COLO829 (cell line): ENCODE measurements at places on chromosomes 1 and 21.

DNA sequence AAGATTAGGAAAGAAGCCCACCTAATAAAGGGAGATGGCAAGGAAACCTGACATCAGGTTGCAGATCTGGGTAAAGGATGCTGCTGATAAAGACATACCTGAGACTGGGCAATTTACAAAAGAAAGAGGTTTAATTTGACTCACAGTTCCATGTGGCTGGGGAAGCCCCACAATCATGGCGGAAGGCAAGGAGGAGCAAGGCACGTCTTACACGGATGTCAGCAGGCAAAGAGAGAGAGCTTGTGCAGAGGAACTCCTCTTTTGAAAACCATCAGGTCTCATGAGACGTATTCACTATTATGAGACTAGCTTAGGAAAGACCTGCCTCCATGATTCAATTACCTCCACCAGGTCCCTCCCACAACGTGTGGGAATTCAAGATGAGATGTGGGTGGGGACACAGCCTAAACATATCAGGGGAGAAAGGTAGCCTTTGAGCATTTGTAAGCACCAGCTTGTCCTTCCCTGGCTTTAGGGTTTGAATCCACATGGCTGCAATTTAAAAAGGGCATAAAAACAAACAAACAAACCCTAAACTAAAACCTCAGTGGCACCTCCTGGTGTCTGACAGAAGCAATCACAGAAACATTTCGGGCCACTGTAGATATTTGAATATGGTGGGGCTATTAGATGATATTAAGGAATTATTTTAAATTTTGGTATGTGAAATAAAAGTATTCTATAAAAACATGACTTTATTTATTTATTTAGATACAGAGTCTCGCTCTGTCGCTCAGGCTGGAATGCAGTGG, 33.1 kb downstream of the SLC2A7 start:
- no peak for DNase-seq

DNA sequence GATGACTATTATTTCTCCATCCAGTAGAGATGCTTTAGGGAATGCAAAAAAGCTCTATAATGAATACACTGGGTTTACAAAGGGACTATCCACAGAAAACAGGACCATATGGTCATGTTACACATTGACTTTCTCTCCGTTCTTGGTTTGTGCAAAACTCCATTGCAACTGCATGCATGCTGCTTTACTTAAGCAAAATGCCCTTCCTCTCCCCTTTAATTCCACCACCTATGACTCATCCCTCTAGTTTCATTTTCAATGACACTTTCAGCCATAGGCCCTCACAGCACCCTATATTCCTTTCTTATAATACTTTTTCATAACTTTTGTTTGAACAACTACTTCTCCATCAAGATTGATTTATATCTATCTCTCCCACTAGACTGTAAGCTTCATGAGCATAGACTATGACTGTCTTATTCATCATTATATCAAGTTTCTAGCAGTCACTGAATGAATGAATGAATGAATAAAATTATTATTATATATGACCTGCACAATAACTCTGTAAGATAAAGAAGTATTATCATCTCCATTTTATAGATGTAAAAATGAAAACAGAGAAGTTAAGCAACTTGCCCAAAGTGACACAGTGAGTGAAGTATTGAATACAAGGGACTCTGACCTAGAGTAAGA, 248.9 kb downstream of the PLPP3 start:
- no peak for DNase-seq

DNA sequence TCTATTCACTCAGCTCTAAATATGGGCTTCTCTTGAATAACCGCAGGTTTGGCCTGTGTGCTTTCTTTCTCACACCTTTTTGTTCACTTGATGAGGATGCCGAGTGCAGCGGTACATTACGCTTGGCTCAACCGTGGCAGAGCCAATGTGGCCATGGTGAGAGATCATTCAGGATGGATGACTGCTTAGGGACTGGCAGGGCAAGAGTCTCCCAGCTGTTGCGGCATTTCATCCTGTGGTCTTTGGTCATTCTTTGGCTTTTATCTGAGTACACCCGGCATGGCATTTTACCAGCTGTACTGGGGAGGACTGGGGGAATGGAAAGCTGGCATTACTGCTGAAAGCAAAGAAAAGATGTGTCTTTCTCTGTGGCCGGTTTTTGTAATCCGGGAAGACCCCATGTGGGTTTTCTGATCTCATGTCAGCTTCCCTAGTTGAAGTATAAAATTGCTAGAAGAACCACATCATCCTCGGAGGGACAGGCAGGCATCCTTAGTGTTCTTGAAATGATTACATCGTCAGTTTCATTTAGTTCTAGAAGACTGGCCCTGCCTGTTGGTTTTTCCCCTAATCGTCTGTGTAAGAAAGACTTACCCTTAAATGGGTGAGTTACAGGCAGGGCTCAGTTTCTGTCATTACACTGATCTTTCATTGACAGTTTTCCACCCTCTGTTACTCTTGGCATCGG, 15.1 kb downstream of the PCP4 start:
- DNase-seq: no peak

GRCh38 chr1:230277201-230278025, 148.7 kb downstream of the PGBD5 start:
- no peak for DNase-seq

GRCh38 chr1:185038813-185039376, 6.5 kb upstream of the RNF2 start:
- no peak for DNase-seq

- no peak for DNase-seq
Observed at GRCh38 chr21:18917622-18918021, 514.0 kb upstream of the TMPRSS15 start.

DNA sequence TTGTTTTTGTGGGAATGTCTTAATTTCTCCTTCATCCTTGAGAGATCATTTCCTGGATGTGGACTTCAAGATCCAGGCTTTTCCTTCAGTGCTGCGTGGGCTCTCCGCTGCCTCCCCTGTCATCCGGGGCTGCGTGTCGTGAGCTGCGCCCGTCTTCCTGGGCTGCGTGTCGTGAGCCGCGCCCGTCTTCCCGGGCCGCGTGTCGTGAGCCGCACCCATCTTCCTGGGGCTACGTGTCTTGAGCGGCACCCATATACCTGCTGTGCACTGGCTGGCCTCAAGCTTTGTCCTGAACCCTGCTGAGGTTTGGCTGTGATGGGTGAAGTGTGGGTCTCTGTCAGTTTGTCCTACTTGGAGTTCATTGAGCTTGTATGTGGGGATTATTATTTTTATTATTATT, 55.1 kb downstream of the PCNT start:
- no peak for DNase-seq

DNA sequence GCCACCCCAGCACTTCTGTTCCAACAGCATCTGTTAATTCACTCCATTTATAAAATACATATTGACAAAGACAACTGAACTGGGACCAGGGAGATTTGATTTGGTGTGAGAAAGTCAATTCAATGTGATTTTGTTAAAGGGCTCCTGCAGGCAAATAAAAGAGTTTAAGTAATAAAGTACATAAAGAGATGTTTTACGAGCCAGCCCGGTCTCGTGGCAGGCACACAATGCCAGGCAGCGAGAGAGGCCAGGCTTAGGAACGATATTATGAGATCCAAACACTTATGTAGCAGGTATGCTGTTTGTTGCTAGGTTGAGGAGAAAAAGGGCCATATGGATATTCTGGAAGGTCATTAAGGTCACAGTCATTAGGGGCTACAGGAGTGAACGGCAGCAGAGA, 227.1 kb downstream of the KCTD3 start:
- no peak for DNase-seq
